A549 treated with CpdA at 1 μM for 4 hours (cell line): ENCODE measurements at places on chromosomes 3 and 15. TPM values are rescaled to one million over a fixed set of nuclear protein-coding genes. Genes with fewer than 3 reads are reported as not detected.

Gene PARP15
- total RNA-seq: not detected in 5 replicates

Gene STAB1
- 0.05 TPM in 1 of 5 replicates, not detected in the others for total RNA-seq

Gene SCN11A
- total RNA-seq: not detected in 5 replicates

Gene CHRM5
- 0.01 to 0.02 TPM in 2 of 5 replicates, not detected in the others for total RNA-seq

Gene CPN2
- not detected in 5 replicates for total RNA-seq

Gene SAMMSON
- total RNA-seq: not detected in 5 replicates

Gene KBTBD12
- not detected in 5 replicates for total RNA-seq

Gene H1-8
- not detected in 5 replicates for total RNA-seq

Gene TMC3
- total RNA-seq: not detected in 5 replicates

Gene C15orf62
- total RNA-seq: 0.07 to 0.17 TPM (median 0.13 TPM) in 4 of 5 replicates, not detected in the other

Gene LIPC
- 0.11 to 0.21 TPM in 2 of 5 replicates, not detected in the others for total RNA-seq

Gene HYAL1
- 0.31 to 0.48 TPM (median 0.38 TPM) in 5 replicates for total RNA-seq

Gene CPA3
- not detected in 5 replicates for total RNA-seq

Gene KIF7
- 3.3 to 5.6 TPM (median 3.9 TPM) in 5 replicates for total RNA-seq

Gene SI
- not detected in 5 replicates for total RNA-seq

Gene CELF6
- total RNA-seq: 0.07 to 0.19 TPM (median 0.12 TPM) in 4 of 5 replicates, not detected in the other

Gene GOLGA6D
- 0.05 TPM in 1 of 5 replicates, not detected in the others for total RNA-seq

Gene GASK1A
- not detected in 5 replicates for total RNA-seq

Gene GATA2
- 4.1 to 5.5 TPM (median 5.5 TPM) in 5 replicates for total RNA-seq

Gene CCDC80
- total RNA-seq: 30.3 to 64.6 TPM (median 50.7 TPM) in 5 replicates

Gene SORD
- 31.3 to 39.4 TPM (median 37.4 TPM) in 5 replicates for total RNA-seq

Gene SCG5
- 2.1 to 2.6 TPM (median 2.3 TPM) in 5 replicates for total RNA-seq

Gene FXR1
- total RNA-seq: 69.7 to 113 TPM (median 81.9 TPM) in 5 replicates

Gene CACNA2D3
- total RNA-seq: 0.02 TPM in 1 of 5 replicates, not detected in the others

Gene LPP
- 6.3 to 10.2 TPM (median 8.6 TPM) in 5 replicates for total RNA-seq

Gene SPTSSB
- not detected in 5 replicates for total RNA-seq

Gene ARHGEF26
- total RNA-seq: 5.2 to 8.5 TPM (median 5.9 TPM) in 5 replicates

Gene STARD5
- 2.0 to 2.5 TPM (median 2.2 TPM) in 5 replicates for total RNA-seq

Gene CDC25A
- 9.1 to 11.3 TPM (median 9.8 TPM) in 5 replicates for total RNA-seq

Gene DUOX1
- not detected in 5 replicates for total RNA-seq

Gene DUT
- total RNA-seq: 84.9 to 112 TPM (median 110 TPM) in 5 replicates

Gene AMOTL2
- 37.3 to 44.8 TPM (median 41.5 TPM) in 5 replicates for total RNA-seq

Gene PDHB
- 56.1 to 71.4 TPM (median 61.2 TPM) in 5 replicates for total RNA-seq

Gene CSPG4
- total RNA-seq: 0.09 to 0.13 TPM (median 0.12 TPM) in 5 replicates

Gene RTP1
- not detected in 5 replicates for total RNA-seq

Gene VGLL3
- total RNA-seq: 4.1 to 10.3 TPM (median 6.8 TPM) in 5 replicates

Gene GRM2
- total RNA-seq: 0.05 to 0.18 TPM (median 0.09 TPM) in 4 of 5 replicates, not detected in the other
